ENCODE measurements at places on chromosomes 2 and 18.

DNA sequence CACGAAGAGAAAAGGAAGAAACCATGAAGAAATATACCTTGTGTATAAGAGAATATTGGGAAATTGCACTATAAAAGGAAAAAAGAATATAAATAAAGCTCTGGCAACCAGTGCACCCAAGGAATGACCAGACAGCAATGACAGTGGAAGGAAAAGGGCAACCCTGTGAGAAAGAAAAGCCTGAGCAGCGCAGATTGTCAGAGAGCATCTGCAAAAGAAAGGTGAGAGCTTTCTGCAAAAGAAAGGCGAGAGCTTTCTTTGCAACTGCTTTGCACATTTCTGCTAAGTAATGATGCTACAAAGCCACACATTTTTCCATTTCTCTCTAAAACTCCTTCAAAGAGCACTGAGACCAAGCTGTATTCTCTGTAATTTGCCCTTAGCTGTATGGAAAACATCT is 83.6 kb downstream of the CTNNA2 start:
- no peak for DNase-seq

DNA sequence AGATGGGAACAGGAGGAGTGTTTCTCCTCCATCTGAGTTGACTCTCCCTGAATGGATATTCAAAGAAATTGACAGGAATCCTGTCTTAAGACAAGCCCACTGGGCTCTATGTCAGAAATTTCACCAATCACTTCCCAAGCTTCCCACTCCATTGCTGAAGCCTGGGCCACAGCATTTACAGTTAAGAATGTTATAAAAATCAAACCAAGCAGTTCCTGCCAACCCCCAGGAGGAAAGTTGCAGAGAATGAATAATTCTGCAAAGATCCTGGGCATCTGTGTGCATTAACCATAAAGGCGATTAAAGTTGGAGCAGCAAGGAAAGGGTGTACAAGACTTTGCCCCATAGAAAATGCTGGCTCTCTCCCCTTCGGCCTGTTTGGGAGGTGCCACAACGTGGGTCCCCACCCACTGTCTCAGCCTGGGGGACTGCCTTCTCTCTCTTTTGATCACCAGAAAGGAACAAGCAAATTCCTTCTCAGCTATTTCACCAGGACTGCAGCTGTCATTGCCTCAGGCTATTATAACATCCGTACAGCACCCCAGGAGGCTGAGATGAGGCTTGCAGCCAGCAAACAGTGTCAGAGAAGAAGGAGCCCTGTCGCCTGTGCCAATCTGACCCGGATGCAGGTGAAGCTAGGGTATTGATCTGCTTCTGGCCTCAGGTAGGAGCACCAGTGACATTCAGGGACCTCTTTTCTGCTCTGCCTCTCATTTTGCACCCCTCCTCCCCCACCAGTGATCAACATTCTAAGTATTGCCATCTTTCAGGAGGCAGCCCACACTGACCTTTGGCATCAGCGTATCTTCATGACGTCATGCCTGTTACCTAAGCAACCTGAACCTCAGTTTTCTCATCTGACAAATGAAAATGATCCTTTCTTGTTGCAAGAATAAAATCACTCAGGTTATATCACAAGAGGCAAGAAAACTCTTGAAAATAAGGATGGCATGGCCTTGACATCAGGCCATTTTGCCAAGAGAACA is 219.0 kb downstream of the SH3BP4 start:
- no peak for DNase-seq

- no peak for DNase-seq
These were observed 2.5 kb downstream of the GALNT5 start for GRCh38 chr2:157259960-157260359.

DNA sequence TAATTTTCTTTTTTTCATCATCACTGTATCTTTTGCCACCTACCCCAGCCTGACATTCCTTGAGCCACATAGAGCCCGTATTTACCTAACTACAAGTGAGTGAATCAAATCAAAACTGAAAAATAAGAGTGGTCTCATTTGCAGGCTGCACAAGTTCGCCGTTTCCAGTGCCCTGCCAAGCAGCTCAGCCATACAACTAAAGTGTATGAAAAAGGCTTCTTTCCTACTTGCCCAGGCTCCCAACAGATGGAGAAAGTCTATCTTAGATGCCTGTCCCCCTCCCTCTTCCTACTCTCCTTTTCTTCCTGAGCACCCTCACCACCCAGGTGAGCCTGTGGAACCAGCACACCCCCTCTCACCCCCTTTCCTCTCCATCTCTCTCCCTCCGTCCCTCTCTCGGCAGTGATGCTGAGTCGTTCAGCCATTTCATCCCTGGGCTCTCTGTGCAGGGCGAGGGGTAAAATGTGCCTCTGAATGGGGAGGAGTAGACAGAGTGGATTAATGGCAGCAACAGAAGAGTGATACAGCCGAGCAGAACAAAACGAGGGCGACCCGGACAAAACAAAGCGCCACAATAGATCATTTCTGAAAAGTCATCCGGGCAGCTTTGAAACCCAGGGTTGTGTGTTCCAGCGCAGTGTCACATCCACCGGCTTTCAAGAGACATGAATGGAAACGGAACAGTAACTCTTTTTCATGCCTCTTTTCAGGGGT is 65.0 kb upstream of the POU3F3 start:
- no peak for DNase-seq

DNA sequence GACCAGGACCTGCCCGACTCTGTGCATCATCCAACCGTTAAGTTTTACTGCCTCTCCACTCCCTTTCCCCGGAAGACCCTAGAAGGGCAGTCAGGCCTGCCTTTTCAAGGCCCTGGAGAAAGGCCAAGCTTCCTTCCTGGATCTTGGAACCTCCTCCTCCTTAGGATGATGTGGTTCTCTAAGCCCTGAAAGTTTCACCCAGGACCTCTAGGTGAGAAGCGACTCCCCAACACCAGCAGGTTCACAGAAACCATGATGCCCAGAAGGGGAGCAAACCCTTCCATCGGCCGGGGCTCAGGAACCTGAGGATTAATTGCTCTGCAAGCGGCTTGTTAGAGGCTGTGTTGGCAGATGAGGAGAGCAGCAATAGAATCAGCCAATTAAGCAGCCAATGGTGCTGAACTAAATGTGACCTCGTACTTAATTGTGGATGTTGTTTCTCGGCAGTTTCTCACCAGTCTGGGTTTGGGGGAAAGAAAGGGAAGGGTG is 94.2 kb upstream of the FZD7 start:
- no peak for DNase-seq

DNA sequence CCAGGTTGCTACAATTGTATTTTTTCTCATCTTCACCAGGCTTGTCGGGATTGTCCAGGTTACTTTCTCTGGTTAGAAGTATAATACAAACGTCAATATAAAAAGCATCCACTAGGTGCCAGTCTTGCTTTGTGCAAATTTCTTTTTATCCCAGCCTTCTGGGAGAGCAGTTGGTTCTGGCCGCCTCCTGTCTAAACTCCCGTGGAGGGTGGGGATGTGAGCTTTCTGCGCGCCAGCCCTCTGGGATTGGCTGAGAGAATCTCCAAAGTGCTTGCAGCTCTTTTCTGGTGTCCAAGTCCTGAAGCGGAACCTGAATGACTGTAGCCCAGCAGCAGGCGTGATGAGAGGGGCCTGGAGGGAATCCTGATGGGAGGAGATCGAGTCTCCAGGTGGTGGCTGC is 22.4 kb upstream of the TOGARAM2 start:
- DNase-seq, result no peak

DNA sequence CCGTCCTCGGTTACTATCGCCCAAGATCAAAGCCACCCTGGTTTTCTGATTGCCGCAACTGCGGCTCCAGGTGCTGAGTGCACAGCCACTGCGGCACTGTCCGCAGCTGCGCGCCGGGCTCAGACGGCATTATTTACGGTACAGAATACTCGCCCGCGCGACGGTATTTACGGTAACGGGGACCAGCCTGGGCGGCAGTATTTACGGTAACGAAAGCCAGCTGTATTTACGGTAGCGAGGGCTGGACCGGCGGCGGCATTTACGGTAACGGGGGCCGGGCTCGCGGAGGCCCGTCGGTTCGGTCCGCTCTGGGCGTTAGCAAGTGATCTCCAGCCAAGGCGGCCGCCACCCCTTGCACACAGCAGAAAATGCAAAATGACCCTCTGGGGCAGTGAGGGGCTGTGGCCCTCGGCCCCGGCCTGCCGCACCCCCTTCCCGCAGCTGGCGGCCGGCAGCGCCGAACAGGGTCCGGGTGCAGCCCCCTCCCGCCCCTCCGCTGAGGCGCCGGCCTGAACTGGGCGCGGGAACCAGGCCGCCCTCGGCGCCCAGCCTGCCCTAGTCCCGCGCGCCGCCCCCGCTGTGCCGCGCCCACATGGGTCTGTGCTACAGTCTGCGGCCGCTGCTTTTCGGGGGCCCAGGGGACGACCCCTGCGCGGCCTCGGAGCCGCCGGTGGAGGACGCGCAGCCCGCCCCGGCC is at the start of gene GNAL:
Gene GNAL, plus strand, starts transcription at position 293 of the 697 bp plus-strand sequence. Its CDS starts 300 bp downstream, at position 593.
- no peak for DNase-seq

- DNase-seq, result no peak
These were observed 64.1 kb downstream of the BCL2L11 start for GRCh38 chr2:111184725-111185310.

- DNase-seq, result no peak
These were observed 152.3 kb upstream of the STON1 start for GRCh38 chr2:48377646-48378045.

- DNase-seq, result no peak
These were observed 460.5 kb downstream of the TGIF1 start for GRCh38 chr18:3910512-3910911.

GRCh38 chr2:55779459-55780421 is 86.1 kb upstream of the PNPT1 start:
- DNase-seq, result no peak

- no peak for DNase-seq
These were observed 120.8 kb downstream of the CRIM1 start for GRCh38 chr2:36476411-36476810.

GRCh38 chr2:120419955-120420354 is 74.0 kb downstream of the INHBB start:
- no peak for DNase-seq

GRCh38 chr2:213306316-213306942 is 22.2 kb downstream of the SPAG16 start:
- no peak for DNase-seq

DNA sequence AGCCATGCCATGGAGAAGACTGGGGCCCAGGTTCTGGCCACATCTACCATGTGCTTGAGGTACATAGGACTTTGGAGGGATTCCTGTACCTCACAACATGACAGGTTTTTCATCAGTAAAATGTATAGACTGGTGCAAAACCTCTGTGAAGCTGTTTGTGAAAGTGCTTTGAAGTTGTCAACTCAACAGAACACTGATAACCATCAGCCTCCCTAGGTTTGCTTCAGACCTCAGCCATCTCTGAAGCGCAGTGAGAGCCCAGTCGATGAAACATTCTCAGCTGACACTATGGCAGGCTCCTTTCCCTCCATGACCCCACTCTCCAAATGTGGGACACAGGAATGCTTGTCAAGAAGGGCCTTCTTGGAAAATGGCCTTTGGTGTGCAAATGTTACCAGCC is 38.6 kb downstream of the STK25 start:
- DNase-seq, result no peak

DNA sequence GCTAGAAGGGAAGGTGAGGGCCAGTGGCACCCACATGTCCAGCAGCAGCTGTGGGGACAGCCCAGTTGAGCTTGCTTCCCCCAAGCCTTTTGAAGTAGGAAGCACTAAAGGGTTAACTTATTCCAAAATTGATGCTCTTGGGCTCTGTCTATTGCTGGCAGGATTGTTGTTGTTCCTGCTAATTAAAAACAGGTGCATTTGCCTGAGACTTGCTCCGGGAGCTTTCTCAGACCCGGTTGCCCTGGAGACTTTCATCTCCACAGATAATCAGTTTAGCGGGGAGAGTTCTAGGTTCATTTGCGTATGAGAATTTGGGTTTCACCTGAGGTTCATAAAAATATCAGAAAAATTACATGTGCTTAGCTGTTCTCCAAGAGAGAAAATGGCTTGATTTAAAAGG is 277.3 kb downstream of the LRATD1 start:
- no peak for DNase-seq

- no peak for DNase-seq
These were observed 3.8 kb downstream of the ANKMY1 start for GRCh38 chr2:240553956-240554480.

GRCh38 chr2:135840601-135841000 is 3.6 kb upstream of the LCT start:
- DNase-seq, result no peak

GRCh38 chr2:177573120-177573519 is 180.5 kb downstream of the AGPS start:
- no peak for DNase-seq

- DNase-seq, result no peak
These were observed 662.9 kb upstream of the ID2 start for GRCh38 chr2:8018956-8019355.

GRCh38 chr2:26922405-26923188 is 47.8 kb upstream of the MAPRE3 start:
- no peak for DNase-seq

GRCh38 chr2:232569541-232569940 is 19.1 kb downstream of the EIF4E2 start:
- no peak for DNase-seq
